ENCODE measurements at places on chromosomes 5 and 9.

- DNase-seq, result no peak
Observed at GRCh38 chr9:137589441-137590122, 730 bp downstream of the ZMYND19 start.

DNA sequence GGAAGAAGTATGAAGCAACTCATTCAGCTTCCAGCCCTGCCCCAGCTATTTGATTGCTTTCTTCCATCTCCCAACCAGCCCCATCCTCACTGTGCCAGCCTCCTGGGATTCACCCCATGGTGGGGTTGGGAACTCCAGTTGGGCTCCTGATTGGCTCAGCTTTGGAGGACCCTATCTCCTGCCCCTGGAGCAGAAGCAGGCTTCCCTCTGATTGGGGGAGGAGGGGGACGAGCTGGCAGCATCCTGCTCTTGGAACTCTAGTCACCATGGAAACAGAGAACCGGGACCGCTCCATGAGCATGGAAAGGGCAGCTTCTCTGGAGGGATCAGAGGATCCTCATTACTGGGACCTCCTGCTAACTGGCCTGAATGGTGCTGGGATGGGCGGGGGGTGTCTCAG, 2.6 kb downstream of the SLC6A7 start:
- no peak for DNase-seq

DNA sequence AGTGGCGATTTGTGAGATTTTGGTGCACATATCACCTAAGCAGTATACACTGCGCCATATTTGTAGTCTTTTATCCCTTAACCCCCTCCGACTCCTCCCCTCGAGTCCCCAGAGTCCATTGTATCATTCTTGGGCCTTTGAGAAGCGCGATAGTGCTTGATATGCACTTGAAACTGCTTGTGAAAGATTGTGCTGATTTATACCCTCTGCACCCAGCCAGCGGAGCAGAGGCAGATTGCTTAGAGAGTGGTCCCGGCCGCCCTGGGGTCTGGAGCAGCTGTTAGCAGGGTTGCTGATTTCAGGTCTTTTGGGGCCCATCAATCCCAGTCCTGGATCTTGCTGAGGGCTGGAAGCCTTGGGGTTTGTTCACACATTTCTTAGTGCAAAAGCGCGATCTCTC, 13.0 kb upstream of the FAM240B start:
- DNase-seq, result no peak

DNA sequence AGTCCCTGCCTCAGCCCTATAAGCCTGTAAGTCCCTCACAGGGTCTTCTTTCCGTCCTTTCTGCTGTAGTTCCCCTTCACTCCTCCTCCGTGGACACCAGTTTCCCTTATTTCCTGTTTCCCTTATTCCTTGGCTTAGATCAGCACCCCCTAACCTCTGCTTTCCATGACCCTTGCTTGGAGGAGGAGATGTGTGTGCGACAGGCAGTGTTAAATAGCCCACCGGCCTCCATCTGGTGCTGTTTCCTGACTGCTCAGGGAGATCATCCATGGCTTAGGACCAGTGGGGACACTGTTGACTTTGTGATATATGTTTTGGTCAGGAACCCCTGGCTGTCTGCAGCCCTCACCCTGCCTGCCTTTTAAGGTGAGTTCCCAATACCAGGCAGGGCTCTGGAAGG, 34.1 kb upstream of the PSD2 start:
- DNase-seq, result no peak

- no peak for DNase-seq
Observed at GRCh38 chr9:13988944-13989343, 325.0 kb downstream of the NFIB start.

- DNase-seq, result no peak
Observed at GRCh38 chr9:106075236-106075959, 381.1 kb downstream of the TMEM38B start.

GRCh38 chr9:8468045-8468637, 668.6 kb upstream of the DMAC1 start:
- no peak for DNase-seq

GRCh38 chr9:79408617-79409016, 163.1 kb upstream of the TLE4 start:
- no peak for DNase-seq

DNA sequence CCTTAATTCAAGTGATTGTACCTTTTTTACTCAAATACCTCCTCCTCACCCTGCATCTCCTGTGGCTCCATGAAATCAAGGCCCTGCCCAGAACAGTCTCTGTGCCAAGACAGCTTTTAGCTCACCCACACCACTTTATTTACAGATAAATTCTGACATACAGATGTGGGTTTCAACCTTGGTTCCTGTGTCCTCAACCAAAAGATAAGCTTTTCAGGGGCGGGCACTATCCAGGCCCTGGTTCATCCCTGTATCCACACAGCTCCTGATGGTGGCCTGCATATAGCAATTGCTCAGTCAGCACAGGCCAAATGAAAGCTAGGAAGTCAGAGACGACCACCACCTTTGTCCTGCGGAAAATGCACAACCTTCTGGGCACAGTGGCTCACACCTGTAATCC, 8.3 kb downstream of the SHB start:
- no peak for DNase-seq

DNA sequence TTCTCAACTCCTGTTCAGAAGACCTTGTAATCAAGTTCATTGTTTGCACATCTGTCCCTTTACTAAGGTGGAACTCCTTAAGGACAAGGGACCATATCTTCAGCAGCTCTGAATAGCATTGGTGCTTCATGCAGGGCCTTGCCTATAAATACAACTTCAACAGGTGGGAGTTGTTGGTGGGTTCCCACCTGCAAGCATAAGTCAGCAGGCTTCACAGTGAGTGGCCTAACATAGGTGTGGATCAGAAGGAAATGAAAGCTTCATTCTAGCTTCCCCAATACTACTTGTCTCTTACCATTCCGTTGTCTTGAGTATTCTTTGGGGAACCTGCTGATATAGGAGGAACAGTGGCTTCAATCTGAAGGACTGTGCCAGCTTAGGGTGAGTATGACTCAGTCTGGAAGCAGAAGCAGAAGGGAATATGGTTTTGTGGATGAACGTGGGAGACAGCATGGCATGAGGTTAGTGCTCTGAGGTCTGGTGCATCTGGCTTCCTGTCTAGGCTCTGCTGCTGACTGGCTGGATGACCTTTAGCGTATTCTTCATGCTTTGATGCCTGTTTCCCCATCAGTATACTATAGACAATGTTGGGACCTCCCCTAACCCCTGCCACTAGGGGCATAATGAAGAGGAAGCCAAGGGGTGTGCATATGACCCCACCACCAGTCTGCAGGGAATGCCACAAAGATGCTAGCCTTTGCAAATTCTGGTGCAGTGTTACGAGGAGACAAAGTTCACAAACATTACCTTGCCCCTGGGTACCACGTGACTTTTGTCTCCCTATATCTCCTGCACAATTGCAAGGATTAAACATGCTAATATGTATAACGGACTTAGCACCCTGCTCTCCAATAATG, 192.3 kb downstream of the PALM2AKAP2 start:
- DNase-seq, result no peak

GRCh38 chr9:97501972-97502221, 431 bp downstream of the TMOD1 start:
- no peak for DNase-seq

DNA sequence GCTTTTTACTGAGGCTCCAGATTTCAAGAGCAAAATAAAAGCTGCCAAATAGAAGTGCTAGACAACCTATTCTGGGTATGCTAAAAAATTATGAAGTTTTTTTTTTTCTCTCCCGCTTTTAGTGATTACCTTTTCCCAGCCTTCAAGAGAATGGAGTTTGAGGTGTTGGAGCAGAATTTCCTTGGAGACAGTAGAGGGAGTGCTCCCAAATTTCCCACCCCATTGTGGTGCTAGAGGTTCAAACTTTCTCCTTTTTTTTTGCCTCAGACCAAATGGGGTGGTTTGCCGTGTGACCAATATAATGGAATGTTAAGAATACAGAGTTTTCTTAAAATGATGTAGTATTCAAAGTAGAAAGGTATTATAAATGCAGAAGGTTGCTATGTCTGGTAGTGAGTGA, 244.2 kb upstream of the RIOK2 start:
- DNase-seq, result no peak

- no peak for DNase-seq
Observed at GRCh38 chr9:82130331-82131042, 141.9 kb downstream of the SPATA31D1 start.

- DNase-seq, result no peak
Observed at GRCh38 chr5:9278921-9279603, 266.8 kb downstream of the SEMA5A start.

DNA sequence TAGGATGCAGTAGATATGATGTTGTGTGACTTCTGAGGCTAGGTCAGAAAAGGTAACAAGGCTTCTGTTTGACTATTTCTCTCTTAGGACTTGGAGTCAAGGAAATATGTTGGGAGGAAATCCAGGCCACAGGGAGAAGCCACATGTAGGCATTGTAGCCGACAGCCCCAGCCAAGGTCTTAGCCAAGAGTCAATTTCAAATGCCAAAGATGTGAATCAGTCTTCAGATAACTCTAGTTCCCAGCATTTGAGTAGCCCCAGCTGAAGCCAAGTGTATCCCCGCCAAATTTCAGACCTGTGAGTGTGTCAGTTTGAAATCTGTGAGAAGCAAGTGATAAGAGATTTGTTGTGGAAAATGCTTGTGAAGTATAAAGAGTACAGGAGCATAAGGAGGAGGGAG, 38.1 kb upstream of the ISL1 start:
- DNase-seq, result no peak

- no peak for DNase-seq
Observed at GRCh38 chr5:33604503-33604902, 163.7 kb downstream of the TARS1 start.

- no peak for DNase-seq
Observed at GRCh38 chr9:134898319-134898718, 17.7 kb downstream of the FCN2 start.

- DNase-seq, result no peak
Observed at GRCh38 chr5:2999926-3000325, 248.4 kb upstream of the IRX2 start.

GRCh38 chr9:126436545-126437267, 110.1 kb downstream of the MVB12B start:
- DNase-seq, result no peak

GRCh38 chr9:130432796-130433167, 12.0 kb upstream of the ASS1 start:
- no peak for DNase-seq

DNA sequence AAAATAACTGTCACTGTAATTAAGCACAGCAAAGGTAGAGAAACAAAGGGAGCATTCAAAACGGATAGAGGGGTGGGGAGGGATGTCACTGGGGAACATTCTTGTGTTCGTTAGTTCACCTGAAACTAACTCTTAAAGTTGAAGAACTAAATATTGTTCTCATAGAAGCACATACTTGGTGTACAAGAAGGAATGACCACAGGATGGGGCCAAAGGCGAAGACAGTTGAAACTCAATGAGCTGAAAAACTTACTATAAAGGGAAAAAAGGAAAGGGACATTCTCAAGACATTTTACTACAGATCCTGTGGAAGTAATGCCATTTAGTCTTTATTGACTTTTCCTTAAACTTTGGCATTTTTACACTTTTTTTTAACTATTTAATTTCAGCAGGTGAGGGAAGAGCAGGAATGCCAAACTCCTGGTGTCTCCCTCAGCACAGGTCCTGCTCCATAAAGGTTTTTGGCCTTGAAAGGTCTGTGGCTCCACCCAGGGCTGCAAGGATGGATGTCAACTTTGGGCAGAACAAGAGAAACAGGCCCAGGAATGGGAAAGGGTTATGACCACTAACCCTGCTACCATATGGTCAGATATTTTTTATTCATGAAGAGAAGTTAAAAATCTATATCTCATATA, 197.6 kb upstream of the RASA1 start:
- no peak for DNase-seq

GRCh38 chr5:33477816-33478215, 37.1 kb downstream of the TARS1 start:
- no peak for DNase-seq

- peak; percentile 19 for DNase-seq
Observed at GRCh38 chr5:137320056-137321045, 178.8 kb downstream of the SPOCK1 start.

DNA sequence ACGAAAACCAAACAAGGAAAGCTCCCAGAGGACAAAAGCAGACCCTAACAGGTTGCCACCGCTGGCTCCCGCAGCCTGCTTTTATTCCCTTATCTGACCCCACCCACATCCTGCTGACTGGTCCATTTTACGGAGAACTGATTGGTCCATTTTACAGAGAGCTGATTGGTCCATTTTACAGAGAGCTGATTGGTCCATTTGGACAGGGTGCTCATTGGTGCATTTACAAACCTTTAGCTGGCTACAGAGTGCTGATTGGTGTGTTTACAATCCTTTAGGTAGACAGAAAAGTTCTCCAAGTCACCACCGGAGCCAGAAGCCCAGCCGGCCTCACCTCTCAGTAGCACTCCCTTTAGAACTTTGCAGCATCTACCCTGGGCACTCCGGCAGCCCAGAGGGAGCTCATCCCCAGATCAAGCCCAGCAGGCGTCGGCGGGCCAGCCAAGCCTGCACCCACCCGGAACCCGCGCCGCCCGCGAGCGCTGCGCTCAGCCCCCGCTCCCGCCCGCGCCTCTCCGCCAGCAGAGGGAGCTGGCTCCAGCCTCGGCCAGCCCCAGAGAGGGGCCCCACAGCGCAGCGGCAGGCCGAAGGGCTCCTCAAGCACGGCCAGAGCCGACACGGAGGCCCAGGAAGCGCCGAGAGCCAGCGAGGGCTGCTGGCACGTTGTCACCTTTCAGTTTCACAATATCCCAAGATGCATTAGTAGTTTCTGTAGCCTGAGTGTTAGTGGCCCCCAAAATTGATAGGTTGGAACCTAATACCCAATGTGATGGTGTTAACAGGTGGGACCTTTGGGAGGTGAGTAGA, 35.3 kb upstream of the CLPTM1L start:
- DNase-seq, result no peak

- no peak for DNase-seq
Observed at GRCh38 chr5:75045071-75045470, 7.3 kb downstream of the GCNT4 start.

Data from uterus (tissue), 4 donors.